ENCODE measurements at places on chromosomes 3 and 15.

DNA sequence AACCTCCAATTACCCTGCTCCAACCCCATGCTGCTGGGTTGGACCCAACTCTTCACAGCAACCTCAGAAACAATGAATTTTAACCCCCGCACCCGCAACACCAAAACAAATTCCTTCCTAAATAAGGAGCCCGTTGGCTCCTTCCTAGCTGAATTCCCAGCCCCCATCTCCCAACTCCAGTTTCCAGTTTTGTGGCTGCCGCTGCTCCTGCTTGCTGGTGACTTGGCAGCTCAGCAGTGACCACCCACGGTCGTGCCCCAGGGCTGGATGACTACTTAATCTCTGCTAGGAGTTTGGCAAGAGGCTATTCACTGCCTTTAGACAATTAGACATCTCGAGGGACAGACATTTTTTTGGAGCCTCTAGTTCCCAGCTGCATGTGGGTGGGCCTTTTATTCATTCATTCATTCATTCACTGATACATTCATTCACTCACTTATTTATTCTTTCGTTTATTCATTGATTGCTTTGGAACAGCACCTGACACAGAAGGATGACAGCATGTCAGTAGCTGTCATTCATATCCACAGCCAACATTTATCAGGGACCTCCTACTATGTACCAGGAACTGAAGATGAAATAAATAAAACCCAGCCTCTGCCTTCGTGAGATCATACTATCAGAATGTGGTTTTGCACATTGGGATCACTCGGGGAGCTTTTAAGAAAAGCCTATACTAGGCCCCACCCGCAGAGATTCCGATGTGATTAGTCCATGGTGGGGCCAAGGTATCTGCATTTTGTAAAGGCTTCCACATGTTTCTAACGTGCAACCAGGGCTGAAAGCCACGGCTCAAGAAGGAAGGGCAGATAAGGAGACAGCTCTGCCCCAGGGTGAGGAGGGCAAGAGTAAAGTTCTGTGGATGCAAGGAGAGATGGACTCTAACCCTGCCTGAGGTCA lies 256.5 kb downstream of the SHQ1 start:
- no peak for DNase-seq

DNA sequence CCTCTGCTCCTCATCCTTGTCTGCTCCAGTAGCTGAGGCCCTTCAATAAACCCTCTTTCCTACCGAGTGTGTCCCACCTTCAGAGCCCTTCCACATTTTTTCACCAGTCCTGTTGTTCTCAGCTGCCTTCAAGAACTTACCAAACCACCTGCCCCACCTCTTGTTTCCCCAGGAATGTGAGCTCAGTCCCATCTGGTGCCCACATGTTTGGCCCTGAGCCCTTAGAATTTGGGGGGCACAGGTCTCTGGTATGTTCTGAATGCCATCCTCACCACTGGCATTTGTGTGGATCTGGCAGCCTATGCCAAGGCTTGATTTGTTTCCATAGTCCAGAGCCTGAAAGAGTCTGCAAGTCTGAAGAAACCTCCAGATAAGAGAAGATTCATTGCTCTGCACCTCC lies 315.2 kb upstream of the PPP2R3A start:
- DNase-seq, result no peak

GRCh38 chr3:19213603-19214220 lies 65.4 kb downstream of the KCNH8 start:
- DNase-seq, result peak; percentile 11

GRCh38 chr15:90063770-90064247 lies 38.5 kb downstream of the IDH2 start:
- DNase-seq, result peak; percentile 56

GRCh38 chr3:180267202-180267843 lies 230.6 kb upstream of the PEX5L start:
- DNase-seq, result no peak

DNA sequence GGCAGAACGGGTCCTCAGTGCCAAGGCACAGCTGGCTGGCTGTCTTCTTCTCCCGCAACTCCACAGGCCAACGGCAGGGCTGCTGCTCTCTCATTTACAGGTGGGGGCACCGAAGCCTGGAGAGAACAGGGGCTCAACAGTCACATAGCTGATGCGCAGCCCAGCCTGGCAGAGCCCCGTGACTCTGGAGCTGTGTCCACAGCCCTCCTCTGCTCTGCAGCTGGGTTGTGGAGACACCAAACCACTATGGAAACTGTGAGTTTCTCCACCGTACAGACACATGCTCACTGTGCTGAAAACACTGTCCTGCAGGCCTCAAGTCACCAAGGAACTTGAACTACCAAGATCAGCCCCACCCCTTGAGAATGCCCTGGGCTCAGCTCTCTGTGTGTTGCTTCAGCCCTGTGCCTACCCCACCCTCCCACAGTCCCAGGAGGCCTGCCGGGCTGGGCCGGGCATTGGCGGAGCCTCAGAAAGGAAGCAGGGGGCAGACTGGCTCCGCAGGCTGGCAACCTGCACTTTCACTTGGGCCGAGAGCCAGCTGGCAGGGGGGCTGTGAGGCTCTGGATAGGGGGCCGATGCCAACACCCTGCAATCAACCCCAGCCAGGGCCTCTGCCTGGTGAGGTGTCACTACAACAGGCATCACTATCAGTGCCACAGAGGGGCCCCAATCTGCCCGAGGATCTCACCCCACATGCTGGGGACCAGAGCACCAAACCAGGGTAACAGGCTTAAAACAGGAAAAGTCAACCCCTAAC lies 113.7 kb upstream of the RPL32 start:
- DNase-seq, result peak; percentile 56

GRCh38 chr3:153652076-153652475 lies 469.1 kb upstream of the ARHGEF26 start:
- no peak for DNase-seq

GRCh38 chr3:13745636-13746035 lies 134.2 kb downstream of the WNT7A start:
- no peak for DNase-seq

GRCh38 chr3:150412561-150413231 lies 4.6 kb downstream of the TSC22D2 start:
- no peak for DNase-seq

GRCh38 chr3:191342006-191342405 lies 11.7 kb upstream of the UTS2B start:
- DNase-seq, result no peak

- no peak for DNase-seq
Observed at GRCh38 chr3:55416331-55416821, 70.7 kb downstream of the WNT5A start.

DNA sequence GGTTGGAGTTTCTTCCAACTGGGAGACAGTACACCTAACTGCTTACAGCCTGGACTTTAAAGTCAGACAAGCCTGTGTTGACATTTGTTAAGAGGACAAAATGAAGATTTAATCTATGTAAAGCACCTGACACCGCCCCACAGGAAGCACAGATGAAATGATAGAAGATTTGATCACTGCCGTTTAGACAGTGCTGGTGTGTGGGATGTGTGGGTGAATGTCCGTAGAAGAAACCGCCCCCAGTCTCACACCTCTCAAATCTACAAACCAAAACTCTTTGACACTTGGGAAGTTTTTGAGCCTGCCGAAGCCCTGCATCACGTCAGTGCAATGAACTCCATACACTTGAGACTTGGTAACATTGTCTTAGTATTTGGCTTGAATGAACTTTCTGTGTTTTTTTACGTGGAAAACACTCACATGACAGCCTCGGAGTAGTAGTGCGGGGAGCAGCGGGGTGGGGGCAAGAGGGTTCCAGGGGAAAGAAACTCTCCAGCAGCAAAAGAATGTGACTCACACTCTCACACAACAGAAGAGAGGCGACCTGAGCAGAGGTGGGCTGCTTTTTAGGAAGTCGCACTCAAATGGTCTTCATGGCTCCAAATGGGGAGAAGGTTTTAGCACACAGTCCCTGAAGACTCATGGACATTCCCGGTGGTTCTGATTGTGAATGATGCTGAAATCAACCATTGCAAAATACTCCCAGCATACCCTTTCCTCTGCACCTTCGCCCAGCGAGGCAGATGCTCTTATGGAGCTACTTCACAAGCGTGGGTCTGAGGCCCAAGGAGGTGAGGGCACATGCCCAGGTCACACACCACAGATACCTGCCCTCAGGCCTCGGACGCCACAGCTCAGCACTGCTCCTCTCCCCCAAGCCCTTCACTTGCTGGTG lies 79.2 kb downstream of the SRGAP3 start:
- DNase-seq, result no peak

GRCh38 chr3:50150863-50151686 lies 4.0 kb upstream of the SEMA3F start:
- no peak for DNase-seq

- DNase-seq, result no peak
Observed at GRCh38 chr15:96353930-96354730, 23.6 kb downstream of the NR2F2 start.

GRCh38 chr3:162134571-162134970 lies 638.0 kb downstream of the OTOL1 start:
- no peak for DNase-seq

DNA sequence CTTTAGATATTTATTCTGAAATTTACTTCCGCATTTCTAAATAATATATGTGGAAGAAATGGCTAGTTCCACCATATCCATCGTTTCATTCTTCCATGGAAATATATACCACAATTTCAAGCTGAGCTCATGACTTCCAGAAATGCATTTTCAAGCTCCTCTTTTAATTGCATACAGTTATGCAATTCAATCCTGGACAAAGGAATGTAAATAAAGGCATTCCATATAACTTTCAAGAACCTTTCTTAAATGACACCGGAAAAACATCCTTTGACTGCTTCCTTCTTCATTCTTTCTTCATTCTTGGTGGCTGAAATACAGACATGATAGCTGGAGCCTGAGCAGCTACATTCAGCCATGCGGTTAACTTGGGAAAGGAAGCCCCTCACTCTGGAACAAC lies 185.2 kb upstream of the GADL1 start:
- no peak for DNase-seq

DNA sequence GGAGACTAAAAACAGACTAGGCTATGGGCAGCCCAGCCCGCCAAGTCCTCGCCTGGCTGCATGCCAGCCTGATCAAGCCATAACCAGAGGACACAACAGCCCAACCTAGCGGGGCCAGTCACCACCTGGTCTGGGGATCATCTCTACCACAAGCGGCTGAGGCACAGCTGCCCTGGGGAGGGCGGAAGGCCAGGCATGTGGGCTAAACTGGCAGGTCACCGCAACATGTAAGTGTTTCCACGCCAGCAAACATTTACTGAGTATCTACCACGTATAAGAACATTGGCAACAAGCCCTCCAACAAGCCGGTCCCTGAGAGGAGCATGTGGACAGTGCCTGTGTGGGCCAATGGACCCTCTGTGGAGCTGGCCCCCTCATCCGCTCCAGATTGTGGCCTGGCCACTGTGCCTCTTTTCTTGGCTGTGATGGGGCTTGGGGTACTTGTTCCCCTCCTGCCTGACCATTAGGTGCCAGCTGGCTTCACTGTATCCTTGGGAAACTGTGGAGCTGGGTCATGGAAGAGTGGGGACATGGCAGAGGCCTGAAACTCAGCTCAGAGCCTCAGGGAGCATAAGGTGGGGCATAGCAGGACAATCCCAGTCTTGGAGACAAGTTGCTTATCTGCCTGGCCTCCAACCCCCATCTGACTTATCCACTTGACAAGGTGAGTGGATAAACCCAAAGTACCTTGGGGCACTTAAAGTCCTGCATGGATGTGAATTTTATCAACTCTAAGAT lies 9.0 kb downstream of the UBXN7 start:
- peak; percentile 79 for DNase-seq

DNA sequence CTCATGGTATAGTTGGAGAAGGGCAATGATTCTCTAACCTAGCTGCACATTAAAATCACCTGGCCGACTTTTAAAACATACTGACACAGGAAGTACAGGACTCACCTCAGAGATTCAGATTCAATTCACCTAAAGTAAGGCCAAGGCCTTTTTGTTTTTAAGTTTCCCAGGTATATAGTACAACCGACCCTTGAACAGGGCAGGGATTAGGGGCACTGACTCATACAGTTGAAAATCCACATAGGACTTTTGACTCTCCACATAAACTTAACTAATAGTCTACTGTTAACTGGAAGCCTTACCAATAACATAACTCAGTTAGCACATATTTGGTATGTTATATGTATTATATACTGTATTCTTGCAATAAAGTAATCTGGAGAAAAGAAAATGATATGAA lies 129.5 kb upstream of the ABI3BP start:
- DNase-seq, result no peak

GRCh38 chr3:17820704-17821103 lies 78.3 kb upstream of the TBC1D5 start:
- DNase-seq, result no peak

DNA sequence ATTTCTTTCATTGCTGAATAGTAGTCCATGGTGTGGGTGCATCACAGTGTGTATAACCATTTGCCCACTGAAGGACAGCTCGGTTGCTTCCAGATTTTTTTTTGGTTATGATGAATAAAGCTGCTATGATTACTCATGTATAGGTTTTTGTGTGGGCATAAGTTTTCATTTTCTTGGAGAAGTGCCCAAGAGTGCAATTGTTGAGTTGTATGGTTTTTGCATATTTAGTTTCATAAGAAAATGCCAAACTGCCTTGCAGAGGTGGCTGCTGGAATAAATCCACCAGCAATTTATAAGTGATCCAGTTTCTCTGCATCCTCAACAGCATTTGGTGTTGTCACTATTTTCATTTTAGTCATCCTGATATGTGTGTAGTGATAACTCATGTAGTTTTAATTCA lies 8.4 kb upstream of the SPESP1 start:
- DNase-seq, result no peak

GRCh38 chr3:80655216-80655615 lies 887.4 kb upstream of the ROBO1 start:
- DNase-seq, result no peak

Measured in NCI-H2029 (cell line).